NCI-H2029 (cell line): ENCODE measurements at places on chromosomes 2 and 18.

- DNase-seq, result no peak
Measured at GRCh38 chr18:49001111-49001510, 50.3 kb upstream of the SMAD7 start.

- no peak for DNase-seq
Measured at GRCh38 chr2:219851801-219852481, 224.5 kb downstream of the SLC4A3 start.

- no peak for DNase-seq
Measured at GRCh38 chr2:102480285-102481195, 7.5 kb downstream of the SLC9A4 start.

DNA sequence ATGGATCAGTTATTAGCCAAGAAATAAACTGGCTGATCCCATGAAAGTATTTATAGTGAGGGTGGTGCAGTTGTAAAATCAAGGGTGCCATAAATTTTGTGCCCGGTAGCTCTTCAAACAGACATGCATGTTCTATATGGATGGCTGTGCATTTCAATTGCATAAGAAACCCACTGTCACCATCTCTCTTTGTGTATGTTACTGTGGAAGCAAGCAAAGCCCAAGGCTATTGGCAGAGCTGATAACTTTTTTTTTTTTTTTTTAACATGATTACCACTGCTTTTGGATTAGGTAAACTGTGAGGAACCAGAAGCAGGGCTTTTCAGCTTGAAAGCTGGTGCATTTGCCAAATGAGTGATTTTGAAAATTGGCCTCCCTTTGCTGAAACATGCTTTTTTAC, 332.6 kb downstream of the SOX11 start:
- DNase-seq, result no peak
